Activated naive CD4-positive, alpha-beta T cell treated with anti-CD3 and anti-CD28 coated beads for 36 hours (primary cell): ENCODE measurements at places on chromosomes 1 and 21.

DNA sequence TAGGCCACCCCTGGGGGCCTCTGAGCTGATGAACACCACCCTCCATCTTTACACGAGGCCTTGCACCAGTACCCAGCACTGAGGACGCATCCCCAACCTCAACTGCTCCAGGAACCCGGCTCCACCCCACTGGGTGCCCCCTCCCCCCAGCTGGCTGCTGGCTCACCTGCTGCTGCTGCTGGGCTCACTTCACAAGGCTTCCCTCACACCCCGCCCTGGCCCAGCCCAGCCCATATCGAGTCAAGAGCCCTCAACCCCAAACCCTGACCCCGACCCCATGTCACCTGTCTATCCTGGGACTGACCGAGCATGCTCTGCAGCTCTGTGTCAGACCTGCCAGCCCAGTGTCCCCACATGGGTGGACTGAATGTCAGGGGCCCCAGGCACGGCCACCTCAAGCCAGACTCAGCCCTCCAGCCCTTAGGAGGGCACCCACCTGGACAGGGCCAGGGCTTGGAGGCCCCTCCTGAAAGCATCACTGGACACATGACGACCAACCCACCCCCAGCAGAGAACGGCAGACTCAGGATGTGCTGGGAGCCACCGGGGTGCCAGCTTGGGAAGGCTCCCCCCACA is 21.4 kb downstream of the WNT9A start:
- no peak for DNase-seq

- DNase-seq: no peak
Observed at GRCh38 chr1:9384751-9385245, 92.1 kb downstream of the SPSB1 start.

DNA sequence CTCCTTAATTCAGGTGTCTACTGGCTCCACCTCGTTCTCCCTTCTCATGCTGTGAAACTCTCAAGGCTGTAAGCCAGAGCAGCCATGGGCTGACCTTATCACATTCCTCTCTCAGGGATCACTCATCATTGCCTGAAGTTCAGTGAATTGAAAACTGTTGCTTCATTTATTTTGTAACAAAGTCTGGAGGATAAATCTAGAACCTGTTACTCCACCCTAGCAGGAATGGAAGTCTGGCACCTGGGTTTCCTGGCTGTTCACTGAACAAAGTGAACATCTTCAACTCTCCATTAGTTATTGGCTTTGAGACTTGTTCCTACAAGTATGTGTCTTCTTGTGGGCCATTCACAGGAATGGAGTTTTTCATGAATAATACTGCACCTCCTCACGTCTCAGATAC is 584.1 kb downstream of the PTPRU start:
- no peak for DNase-seq

DNA sequence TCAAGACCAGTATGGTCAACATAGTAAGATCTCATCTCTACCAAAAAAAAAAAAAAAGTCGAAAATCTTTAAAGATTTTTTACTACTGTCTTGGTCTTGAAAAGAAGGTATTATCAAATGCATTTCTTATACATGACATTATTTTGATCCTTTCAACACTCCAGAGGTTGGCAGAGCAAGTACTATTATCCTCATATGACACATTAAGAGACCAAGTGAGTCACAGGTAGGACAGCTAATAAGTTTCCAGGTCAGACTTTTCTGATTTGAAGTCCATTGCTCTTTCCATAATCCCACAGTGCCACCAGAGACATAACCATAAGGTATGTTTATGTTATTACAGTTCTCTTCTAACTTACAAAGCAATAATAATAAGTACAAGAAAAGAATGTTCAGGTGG is 15.2 kb downstream of the DBT start:
- DNase-seq: no peak

- DNase-seq: no peak
Observed at GRCh38 chr1:196902344-196902743, 14.5 kb downstream of the CFHR4 start.

DNA sequence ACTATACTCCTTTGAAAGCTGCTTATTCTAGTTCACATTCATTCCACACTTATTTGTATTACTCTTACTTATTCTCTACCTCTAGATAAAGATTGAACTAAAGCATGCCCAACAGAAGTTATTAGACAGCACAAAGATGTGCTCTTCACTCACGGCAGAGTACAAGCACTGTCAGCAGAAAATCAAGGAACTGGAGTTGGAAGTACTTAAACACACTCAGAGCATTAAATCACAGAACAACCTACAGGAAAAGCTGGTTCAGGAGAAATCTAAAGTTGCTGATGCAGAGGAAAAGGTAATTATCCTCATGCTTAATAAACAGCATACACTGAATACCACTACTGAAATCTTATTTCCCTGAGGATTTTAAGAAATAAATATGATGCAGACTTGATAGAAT is 81.3 kb upstream of the PPIH start:
- no peak for DNase-seq

- DNase-seq: no peak
Observed at GRCh38 chr21:36914244-36915013, 52.0 kb downstream of the HLCS start.

GRCh38 chr1:17654519-17654918 is 100.6 kb upstream of the ACTL8 start:
- DNase-seq: no peak

- no peak for DNase-seq
Observed at GRCh38 chr1:67169496-67169895, 3.2 kb downstream of the IL23R start.

GRCh38 chr1:67683316-67683715 is 1.7 kb upstream of the GADD45A start:
- DNase-seq: no peak

GRCh38 chr1:62391369-62391971 is 45.4 kb upstream of the USP1 start:
- DNase-seq: peak; percentile 58

GRCh38 chr1:28148880-28149195 is 27.7 kb downstream of the PTAFR start:
- DNase-seq: no peak

- DNase-seq: no peak
Observed at GRCh38 chr1:224535641-224536040, 80.5 kb upstream of the CNIH3 start.

- peak; percentile 39 for DNase-seq
Observed at GRCh38 chr1:162035241-162035640, 11.6 kb upstream of the OLFML2B start.

GRCh38 chr1:209877087-209877764 is 49.5 kb downstream of the UTP25 start:
- no peak for DNase-seq

DNA sequence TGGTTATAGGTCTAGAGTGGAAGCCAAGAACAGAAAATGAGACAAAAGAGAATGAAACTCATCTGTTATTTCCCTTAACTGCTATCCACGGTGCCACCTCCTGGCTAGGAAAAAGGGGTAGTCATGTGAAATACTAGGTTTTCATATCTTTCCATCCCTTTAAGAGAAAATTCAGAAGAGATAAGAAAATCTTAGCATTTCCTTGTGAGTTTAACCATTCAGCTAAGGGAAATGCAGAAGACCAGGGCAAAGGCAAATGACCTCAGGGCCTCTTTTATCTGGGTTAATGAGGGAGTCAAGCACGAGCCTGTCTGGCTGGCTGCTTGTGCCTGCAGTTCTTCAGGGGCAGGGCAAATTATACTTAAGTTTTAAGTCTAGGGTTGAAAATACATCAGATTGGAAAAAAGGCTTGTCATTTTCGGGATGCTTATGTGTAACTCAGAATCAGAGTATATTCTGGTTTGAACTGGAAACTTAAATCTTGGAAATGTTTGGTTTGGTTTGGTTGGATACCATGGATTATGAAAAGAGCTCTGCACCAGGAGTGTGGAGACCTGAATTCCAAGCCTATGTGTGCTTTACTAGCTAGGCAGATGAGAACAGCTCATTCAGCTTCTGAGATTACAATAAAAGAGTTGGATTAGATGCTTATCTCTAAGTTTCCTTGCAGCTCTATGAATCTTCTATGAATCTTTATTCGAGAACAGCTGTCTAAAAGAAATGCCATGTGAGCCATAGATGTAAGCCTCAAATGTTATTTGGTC is 19.9 kb downstream of the NIBAN1 start:
- DNase-seq: no peak

- DNase-seq: no peak
Observed at GRCh38 chr1:66217021-66217420, 316.9 kb upstream of the SGIP1 start.

DNA sequence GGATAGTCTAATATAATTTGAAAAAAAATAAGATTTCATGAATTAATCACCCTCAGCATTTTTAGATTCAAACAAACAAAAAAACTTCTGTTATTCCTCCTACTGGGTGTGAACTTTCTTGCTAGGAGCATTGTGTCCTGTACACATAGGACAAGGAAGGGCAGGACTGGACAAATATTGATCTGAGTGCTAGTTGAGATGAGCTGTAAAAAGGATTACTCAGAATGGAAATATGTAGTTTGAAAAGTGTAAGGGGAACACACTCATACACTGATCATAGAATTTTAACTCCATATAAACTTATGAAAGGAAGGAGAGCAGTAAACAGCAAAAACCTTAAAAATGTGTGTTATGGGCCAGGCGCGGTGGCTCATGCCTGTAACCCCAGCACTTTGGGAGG is 156.5 kb upstream of the ZNF648 start:
- no peak for DNase-seq
